Peyer's patch (tissue), 4 donors: ENCODE measurements at places on chromosomes 5 and 9.
A peak's percentile ranks its signal among the peaks of the same experiment; 100 is the strongest.

GRCh38 chr9:969310-970150, 6.9 kb upstream of the DMRT3 start:
- peaks cover 3% of the 10 kb centered on the region for H3K27me3 ChIP-seq

DNA sequence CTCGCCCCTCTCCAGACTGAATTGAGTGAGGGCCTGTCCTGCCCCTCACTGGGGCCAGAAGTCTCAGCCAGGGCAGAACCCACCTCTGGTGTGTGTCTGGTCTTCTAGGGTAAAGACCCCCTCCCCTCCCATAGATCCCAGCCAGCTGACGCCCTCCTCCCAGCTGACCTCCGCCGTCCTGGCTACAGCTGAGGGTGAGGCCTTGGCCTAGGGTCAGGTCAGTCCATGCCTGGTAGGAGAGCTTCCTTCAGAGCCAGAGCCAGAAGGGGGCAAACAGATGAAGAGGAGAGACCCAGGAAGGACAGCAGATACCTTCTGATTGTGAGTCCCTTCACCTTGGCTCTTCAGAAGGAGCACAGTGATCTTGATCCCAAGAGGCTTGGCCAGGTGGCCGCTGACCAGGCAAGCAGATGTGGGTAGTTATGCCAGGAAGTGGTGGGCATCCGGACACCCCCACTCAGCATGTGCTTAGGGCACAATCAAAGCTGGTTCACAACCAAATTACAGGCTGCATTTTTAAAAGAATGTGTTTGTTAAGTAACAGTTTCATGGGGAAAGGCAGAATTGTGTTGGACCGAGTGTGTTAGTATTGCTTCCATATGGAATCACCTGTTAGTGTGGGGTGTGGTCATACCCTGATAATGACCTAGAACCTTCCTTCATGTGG, 29.9 kb downstream of the JADE2 start:
- no peak overlapping the region for H3K4me3 ChIP-seq
- peaks cover 21% of the 10 kb centered on the region for H3K4me1 ChIP-seq

GRCh38 chr5:125578551-125578950, 832.1 kb upstream of the ZNF608 start:
- H3K27me3 ChIP-seq: no peaks in the 10 kb centered on the region
- DNase-seq: no peak
- H3K27ac ChIP-seq: no peak overlapping the region
- no peaks in the 10 kb centered on the region for H3K36me3 ChIP-seq
- no peak overlapping the region for H3K4me3 ChIP-seq

DNA sequence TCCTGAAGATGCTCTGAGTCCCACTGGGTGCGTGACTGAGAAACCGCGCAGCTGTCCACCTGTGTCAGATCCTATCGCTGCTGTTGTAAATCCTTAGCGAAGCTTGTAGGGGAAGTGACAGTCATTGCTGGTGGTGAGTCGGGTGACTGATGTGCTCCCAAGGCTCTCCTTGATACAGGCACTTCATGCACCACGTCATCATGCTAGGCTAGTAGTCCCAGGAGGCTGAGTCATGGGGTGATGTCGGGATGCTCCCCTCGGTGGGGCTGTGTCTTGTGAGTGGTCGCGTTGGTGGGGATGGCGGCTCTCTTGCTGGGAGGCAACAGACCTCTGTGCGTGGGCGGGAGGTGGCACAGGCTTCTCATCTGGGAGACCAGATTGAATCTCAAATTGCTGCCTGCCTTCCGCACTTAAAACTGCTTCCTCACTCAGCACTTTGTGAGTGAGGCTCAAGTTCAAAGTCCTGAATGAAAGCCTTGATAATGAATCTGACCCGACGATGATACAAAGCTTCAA, 84.7 kb downstream of the CSNK1A1 start:
- H3K27me3 ChIP-seq: no peaks in the 10 kb centered on the region
- no peaks in the 10 kb centered on the region for H3K4me1 ChIP-seq
- peak overlapping the region; percentile 85 for H3K27ac ChIP-seq
- H3K36me3 ChIP-seq: no peaks in the 10 kb centered on the region
- H3K4me3 ChIP-seq: peak overlapping the region; percentile 36
